ENCODE measurements at places on chromosomes 13 and 19.

- no peak for DNase-seq
Measured at GRCh38 chr19:53808710-53809125, 15.4 kb downstream of the NLRP12 start.

DNA sequence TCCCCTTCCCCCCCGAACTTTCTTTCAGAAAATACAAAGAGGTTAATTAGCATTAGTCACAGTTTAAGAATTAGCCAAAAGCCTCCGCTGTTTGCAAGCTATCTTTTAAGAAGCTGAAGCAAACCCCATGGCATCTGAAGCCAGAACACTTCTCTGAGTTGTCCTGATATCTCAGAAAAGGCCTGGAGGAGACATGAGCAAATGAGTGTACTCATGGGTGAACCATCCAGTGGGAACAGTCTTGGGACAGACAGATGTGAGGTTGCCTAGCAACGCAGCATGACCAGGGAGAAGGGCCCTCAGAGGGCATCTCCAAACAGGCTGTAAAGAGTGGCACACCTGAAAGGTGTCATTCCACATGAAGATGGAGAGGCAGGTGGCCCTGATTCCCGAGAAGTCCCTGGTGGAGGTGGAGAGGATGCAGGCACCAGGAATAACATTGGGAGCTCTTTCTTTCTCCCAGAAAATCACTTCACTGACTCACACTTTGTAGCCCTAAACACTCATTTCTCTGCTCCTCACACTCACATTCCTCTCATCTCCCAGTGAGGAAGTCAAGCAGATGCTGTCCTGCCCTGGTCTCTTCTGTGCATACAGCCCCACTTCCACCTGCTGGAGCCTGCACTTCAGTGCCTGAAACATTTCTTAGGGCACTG lies 87.0 kb upstream of the TSHZ3 start:
- DNase-seq: no peak

DNA sequence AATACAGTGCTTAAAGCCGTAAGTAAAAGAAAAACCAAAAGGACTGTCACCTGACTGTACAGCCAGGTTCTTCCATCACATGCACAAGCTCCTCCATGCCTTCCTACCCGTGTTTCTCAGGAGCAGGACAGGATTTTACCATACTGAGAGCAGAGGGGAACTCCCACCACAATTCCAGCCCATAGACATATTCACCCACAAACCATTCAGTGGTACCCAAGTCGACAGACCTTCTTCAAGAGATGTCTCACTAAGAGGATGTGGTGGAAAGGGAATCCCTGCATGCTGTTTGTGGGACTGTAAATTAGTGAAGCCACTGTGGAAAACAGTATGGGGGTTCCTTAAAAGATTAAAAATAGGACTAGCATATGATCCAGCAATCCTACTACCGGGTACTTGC lies 66.9 kb upstream of the DOCK9 start:
- no peak for DNase-seq

DNA sequence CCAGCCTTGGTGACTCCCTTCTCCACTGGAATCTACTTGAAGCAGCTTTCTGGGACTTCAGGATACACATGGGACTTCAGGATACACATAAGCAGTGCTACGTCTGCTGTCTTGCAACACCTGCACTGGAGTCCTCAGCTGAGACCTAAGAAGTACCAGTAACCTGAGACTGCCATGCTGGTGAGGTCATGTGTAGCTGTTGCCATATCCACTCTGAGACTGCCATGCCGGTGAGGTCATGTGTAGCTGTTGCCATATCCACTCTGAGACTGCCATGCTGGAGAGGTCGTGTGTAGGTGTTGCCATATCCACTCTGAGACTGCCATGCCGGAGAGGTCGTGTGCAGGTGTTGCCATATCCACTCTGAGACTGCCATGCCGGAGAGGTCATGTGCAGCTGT lies 937.9 kb downstream of the EFNB2 start:
- no peak for DNase-seq

GRCh38 chr19:37470216-37470615 lies 1.1 kb downstream of the ZNF570 start:
- no peak for DNase-seq

Data from NCI-H510A treated with DMSO at 0.1 percent for 48 hours (cell line).